ENCODE measurements at places on chromosomes 2 and 18.

DNA sequence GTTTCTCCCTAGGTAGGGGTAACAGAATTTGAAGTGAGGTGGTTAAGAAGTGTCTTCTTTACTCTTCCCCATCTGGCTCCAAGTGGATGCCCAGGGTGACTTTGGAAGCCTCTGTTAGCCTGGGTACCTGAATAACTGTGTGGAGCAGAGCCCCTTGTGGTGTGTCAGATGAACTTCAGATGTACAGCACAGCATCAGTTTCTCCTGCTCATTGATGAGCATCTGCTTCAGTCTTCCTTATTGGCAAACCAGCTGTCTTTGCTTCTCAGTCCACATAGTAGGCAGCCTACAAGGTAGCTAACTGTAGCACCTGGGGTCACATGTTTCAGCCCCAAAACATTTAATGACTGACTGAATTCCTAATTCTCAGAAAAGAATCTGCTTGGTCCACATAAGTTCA, 56.2 kb upstream of the ATP8B1 start:
- no peak for DNase-seq

DNA sequence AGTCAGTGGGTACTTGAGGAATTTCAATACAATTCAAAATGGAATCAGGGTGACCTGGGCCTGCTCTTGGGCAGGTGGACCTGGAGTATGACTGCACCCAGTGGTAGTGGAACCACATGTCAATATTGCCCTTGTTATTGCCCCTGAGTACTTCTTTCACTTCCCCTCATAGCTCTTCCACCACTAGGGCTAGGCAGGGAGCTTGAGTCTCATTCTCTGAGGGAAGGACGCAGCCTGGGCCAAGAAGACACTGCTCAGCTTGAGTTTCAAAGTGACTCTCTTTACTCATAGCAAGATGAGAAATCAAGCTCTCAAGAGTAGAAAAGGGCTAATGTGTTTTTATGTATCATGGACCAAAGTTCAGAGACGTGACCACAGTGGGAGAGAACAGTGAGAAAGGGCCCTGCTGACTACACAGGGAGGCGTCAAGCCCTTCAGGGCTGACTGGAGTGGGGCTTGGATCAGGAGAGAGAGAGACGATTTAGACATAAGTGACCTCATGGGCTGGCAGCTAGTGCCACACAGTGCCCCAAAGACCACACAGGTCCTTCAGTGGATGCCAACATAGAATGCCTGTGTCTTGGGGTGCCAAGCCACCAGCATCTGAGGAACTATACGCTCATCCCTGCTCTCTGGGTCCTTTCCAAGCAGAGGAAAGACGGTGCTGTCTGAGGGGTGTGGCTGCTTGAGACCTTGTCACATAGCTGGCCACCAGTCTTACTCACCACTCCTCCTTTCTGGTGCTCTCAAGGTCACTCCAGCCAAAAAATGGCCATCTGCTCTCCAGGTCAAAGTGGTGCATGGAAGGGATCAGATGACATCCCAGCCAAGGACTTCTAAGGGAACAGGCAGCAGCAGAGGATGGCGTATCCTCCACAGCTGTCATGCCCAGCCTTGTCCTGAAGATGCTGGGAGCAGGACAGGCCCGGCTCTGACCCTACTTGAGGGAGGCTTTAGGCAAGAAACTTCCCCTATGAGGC, 13.0 kb downstream of the PTMA start:
- DNase-seq: no peak

DNA sequence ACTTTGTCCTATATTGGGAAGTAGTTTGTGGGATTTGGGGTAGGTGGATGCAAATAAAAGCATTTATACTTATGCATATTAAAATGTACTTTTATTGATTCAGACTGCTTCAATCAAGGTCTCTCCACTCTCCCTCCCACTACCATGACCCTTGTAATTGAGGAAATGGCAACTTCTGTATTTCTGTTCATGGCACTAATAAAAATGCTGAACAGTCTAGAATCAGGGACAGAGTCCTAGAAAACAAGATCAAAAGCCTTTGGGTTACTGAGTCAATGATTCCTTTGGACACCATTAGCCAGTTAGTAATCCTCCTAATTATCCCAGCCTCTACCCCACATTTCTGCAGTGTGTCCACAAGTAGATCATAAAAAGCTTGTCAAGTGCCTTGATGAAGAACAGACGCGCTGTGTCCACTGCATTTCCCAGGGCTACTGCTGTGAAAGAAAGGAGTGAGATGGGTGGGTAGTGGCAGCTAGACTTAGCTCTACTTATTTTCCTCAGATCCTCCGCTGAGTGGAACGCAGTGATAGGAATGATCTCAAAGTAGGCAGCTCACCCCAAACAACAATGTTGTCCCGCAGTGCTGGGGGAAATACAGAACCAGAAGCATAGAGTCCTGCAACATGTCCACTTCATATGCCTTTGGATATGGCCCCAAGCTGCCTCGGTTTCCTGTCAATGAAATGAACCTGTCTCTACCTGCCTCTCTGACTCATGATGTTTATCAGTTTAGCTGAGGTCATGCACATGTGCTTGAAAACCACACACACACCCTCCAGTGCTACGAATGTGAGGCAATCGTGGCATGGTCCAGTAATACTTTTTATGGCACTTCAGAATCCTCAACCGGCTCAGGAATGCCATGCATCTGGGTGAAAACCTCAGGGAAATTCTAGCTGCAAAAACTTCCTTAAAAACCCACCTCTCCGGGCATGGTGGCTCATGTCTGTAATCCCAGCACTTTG, 115.5 kb downstream of the COL6A3 start:
- no peak for DNase-seq

- DNase-seq: no peak
Measured at GRCh38 chr18:6256521-6256920, 158.2 kb downstream of the L3MBTL4 start.

DNA sequence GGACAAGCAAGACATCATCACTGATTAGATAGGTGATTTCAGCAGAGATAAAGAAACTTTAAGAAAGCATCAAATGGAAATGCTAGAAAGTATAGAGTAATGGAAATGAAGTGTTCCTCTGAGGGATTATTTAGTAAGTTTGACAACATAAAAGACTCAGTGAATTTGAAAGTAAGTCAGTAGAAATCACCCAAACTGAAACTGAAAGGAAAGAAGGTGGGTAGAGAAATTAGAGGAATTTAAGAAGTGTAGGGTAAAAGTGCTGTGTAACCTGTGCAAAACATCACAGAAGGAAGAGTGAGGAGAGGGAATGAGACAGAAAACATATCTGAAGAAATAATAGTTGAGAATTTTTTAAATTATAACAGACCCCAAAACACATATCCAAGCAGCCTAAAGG, 343.1 kb downstream of the CBLN2 start:
- no peak for DNase-seq

DNA sequence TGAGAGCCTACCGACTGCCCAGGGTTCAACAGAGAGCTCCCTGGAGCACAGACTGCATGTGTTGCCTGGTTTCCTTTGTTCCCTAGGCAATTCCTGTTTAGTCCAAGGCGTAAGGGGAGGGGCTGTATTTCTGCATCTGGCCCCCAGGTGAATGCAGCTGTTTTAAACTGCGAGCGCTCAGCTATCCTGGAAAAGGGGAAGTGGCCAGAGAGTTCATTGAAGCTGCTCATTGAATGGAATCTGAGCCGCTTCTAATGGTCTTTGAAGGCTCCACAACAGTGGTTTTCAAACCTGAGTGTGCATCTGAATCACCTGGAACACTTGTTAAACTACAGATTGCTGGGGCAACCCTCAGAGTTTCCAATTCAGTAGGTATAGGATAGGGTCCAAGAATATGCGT, 18.1 kb downstream of the MAPK4 start:
- DNase-seq: no peak

- no peak for DNase-seq
Measured at GRCh38 chr2:182359990-182360662, 66.7 kb downstream of the PDE1A start.

- DNase-seq: no peak
Measured at GRCh38 chr2:180823546-180824141, 156.8 kb upstream of the UBE2E3 start.

GRCh38 chr18:3597409-3598357, 147.7 kb downstream of the TGIF1 start:
- DNase-seq: no peak

- peak; percentile 58 for DNase-seq
Measured at GRCh38 chr2:100283724-100284501, 38.4 kb downstream of the LONRF2 start.

- no peak for DNase-seq
Measured at GRCh38 chr2:193331676-193332075, 1136.9 kb upstream of the TMEFF2 start.

- DNase-seq: no peak
Measured at GRCh38 chr2:210376694-210377093, 61.7 kb upstream of the MYL1 start.

DNA sequence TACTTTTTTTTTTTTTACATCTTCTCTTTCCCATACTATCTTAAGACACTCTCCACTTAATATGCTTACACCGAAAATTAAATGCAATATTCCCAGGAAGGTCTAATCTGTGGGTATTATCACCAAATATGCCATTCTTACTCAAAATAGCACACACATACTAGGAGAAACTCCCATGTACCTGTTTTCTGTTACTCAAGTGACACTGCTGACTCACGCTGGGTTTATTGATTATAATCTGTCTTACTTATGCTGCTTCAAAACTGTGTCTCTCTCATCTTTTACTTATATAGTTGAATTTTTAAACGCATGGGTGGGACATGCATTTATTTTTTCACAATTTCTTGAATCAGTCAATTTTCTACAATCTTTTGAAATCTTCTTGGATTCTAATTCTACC, 29.9 kb downstream of the MRPL19 start:
- no peak for DNase-seq

DNA sequence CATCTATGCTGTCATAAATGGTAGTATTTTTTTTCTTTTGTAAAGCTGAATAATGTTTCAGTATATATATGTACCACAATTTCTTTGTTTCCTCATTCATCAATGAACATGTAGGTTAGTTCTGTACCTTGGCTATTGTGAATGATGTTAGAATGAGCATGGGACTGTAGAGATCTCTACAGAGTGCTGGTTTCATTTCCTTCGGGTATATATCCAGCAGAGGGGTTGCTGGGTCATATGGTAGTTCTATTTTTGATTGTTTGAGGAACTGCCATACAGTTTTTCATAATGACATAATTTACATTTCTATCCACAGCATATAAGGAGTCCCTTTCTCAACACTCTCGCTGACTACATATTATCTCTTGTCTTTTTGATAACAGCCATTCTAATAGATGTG, 243.5 kb downstream of the CDH7 start:
- no peak for DNase-seq

- no peak for DNase-seq
Measured at GRCh38 chr2:202564226-202564625, 70.5 kb upstream of the FAM117B start.
